ENCODE measurements at places on chromosomes 11 and 22.

DNA sequence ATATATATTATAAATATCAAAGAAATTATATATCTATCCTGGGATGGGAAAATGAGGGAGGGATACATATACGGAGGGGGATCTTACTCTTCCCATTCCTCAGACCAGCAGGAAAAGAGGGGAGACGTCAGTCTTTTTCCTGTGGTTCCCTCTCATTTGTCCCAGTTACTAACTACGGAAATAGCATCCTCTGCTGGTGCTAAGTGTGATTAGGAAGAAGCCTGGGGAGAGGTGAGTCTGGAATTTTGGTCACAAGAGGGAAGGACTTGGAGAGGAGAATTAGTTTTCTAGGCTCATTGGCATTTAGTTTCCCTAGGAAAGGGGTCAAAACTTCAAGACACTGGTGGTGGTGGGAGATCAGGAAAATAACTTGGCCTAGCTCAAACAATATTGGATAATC lies 11.6 kb downstream of the MED19 start:
- DNase-seq = peak; percentile 17

- DNase-seq = no peak
Measured at GRCh38 chr22:38131399-38131798, 20.9 kb upstream of the BAIAP2L2 start.

- DNase-seq = no peak
Measured at GRCh38 chr11:11782532-11783110, 59.2 kb upstream of the USP47 start.

DNA sequence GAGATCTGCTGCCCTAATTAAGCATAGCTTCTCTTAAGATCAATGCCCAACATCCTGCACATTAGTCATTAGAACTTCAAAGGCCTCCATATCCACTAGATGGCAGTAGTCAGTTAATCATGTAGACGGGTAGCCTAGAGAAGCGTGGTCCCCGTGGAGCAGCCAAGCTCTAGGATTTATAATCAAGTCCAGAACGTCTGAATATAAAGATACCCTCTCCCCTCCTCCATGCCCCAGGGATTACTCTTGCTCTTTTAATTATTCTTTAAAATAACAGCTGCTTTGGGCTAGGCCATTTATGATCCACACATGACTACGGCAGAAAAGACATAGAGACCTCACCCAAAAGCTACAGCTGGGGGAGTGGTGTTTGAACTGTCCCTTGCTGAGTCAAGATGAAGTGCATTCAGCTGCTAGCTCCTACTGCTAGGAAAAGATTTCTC lies 327.6 kb upstream of the PLET1 start:
- DNase-seq = peak; percentile 74
